ENCODE measurements at places on chromosomes 1 and 21. TPM values are rescaled to one million over a fixed set of nuclear protein-coding genes. Genes with fewer than 3 reads are reported as not detected.
A peak's percentile ranks its signal among the peaks of the same experiment; 100 is the strongest.

CGN gene
- total RNA-seq: 20.3 TPM

RAP1A gene
- 22.7 TPM for total RNA-seq

TDRD10 gene
- total RNA-seq: 0.38 TPM

ITLN1 gene
- total RNA-seq: not detected

EPS8L3 gene
- total RNA-seq: not detected

ILDR2 gene
- 0.21 TPM for total RNA-seq

EFNA4 gene
- 59.6 TPM for total RNA-seq

TP73 gene
- total RNA-seq: 1.6 TPM

TMCC2 gene
- 13.6 TPM for total RNA-seq

TBCE gene
- 28.8 TPM for total RNA-seq

SHISAL2A gene
- total RNA-seq: 1.3 TPM

ADAM30 gene
- not detected for total RNA-seq

NPL gene
- 8.1 TPM for total RNA-seq

- DNase-seq: no peak
These were observed 10.8 kb upstream of the UBXN10 start for GRCh38 chr1:20174937-20175666.

- DNase-seq: no peak
These were observed 43.9 kb downstream of the DSCAM start for GRCh38 chr21:40803101-40803500.

GRCh38 chr1:81800695-81801650 lies at the start of gene ADGRL2:
Gene ADGRL2 (plus strand): TSS chr1:81800934. CDS start chr1:81836985, 36,051 bp downstream.
- DNase-seq: peak; percentile 83

DNA sequence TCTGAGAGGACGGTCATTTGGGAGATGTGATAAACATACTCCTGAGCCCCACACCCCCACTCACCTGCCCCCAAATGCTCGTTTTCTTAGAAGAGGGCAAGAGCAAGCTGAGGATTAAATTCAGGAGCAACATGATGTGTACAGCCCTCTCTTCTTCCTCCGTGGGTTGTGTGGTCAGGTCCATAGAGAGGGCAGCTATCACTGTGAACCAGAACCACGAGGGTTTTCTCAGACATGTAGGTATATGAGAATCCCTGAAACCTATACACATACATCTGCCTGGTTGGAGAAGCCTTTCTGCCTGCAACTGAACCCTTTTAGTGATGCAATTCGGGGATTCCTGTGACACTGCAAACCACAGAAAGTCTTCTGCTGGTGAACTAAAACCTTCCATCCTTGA lies 38.9 kb downstream of the PGM1 start:
- DNase-seq: no peak

DNA sequence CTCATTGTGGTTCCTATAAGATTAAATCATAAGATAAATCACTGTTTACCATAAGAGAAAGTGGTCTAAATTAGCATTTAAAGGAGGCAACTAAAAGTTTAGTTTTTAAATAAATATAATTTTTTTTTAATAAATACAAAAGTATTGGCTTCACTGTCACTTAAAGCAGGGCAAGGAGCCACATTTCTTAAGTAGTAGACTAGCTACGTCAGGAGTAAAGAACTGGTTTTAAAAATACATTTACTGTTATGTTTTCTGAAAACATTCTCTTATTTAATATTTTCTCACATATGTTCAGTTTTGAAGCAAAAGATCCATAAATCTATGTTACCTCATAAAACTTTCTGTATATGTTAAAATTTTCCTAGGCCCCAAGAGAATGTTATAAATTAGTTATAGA lies 2.2 kb downstream of the ANGPTL1 start:
- no peak for DNase-seq

DNA sequence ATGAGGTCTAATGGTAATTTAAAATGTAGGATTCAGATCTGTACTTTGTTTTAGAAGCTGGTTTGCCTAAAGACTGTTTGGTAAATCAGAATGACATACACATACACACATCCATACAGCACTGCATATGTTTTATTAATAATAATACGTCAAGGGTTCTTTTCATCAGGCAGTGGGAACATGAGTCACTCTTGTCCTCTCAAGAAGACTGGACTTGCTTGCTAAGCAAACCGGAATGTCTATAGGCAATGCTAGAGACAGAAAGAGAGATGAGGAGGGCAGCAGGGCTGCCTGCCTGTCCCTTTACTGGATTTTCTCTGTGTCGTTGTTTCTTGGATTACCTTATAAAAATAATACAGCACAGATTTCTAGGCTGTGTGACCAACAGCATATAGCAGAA lies 119.1 kb upstream of the GALNT2 start:
- no peak for DNase-seq

DNA sequence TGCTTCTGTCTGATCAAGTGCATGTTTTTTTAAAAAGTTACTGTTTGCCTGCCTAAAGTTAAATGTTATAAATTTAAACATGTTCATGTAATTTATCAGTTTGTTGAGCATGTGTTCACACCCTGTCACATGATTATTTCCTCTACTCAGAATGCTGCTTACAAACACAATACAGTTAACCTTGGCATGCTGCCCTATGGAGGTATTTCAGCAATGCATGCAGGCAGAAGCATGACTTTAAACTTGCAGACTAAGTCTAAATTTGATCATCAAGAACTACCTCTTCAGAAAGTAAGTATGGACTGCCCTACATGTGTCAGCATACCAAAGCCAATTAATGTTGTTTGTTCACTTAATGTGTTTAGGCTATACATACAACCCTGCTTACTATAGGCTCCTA lies 161.6 kb downstream of the LRRC40 start:
- DNase-seq: no peak

DNA sequence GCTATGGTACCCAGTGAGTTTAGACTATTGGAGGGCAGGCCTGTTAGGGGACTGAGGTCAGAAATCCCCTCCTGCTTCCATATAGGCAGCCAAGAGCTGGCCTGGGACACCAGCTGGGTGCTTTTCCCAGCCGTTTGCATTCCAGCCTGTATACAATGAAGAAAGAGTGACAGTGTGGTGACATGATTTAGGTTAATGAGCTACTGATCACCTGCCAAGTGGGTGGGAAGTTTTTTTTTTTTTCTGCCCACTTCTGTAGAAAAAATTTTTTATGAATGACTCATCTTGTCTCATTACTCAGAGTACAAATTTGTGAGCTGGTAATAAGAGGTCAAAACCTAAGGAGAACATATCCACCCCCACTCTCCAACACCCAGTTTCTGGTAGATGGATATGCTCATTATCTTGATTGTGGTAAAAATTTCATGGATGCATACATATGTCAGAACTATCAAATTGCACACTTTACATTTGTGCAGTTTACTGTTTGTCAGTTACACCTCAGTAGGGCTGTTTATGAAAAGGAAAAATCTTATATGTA lies 16.4 kb upstream of the CGN start:
- DNase-seq: peak; percentile 26

- peak; percentile 95 for DNase-seq
These were observed 24.9 kb upstream of the TMEM52 start for GRCh38 chr1:1943834-1944570.

GRCh38 chr1:114352797-114353196 lies 158.2 kb downstream of the TRIM33 start:
- DNase-seq: peak; percentile 51

DNA sequence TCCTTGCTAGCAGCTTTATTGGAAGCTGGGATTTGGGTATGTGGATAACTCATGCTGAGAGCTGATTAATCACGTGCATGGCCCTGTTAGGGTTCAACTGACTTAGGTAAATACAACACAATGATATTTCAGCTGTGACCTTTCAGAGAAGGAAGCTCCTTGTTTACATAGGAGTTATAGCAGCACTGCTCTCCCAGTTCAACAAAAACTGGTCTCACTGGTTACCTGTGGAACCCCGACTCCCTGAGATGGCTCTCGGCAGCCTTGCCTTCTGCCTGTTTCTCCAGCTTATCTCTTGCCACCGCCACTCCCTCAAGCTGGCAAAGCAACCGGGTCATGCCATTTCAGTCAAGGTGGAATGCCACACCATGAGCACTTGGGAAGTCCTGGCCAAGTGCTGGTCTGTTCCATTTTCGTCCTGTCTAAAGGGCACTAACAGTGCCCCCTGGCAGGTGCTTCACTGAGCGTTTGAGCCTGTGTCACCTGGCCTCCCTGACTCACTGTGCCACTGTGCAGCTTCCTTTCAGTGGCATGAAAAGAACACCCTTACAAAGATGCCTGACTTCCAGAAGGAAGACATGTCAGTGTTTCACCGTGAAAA lies 31.6 kb downstream of the DOP1B start:
- DNase-seq: no peak

- no peak for DNase-seq
These were observed 109.6 kb downstream of the NOS1AP start for GRCh38 chr1:162179121-162179520.

DNA sequence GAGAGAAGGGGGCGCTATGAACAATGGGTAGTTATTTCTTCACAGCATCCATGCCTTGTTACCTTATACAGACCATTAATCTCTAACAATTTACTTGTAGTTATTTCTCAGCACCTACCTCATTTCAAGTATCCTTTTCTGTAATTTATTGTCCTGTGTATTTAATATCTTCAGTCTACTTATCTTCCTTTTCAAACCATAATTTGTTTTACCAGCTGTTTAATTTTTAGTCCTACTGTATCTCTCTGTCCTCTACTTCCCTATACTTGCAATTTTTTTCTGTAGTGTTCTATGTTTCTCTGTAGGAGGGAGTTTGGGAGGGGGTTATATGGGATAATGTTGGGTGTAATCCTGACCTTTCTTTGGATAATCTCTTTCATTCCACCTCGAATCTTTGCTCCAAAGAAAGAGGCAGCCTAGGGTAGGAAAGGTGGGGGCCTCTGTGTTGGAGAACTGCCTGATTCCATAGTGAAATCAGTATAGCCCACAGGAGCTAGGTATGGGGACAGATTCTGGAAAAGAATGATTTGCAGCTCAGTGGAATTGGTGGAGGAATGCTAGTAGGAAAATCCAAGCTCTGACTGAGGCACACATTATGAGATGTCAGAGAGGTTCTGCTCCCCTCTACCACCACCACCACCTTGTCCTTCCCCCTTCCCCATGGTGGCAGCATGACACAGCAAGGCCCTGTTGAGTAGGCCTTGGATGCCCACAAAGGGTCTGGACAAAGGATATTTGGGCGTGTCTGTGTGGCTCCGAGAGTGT lies 642 bp downstream of the MLLT11 start:
- no peak for DNase-seq

GRCh38 chr1:204401730-204402129 lies 9.9 kb downstream of the PPP1R15B start:
- DNase-seq: no peak

GRCh38 chr1:18535391-18536210 lies 54.9 kb downstream of the KLHDC7A start:
- DNase-seq: no peak

GRCh38 chr1:220511179-220511578 lies 16.8 kb upstream of the MARK1 start:
- DNase-seq: no peak

GRCh38 chr1:169339773-169340172 lies 27.8 kb downstream of the NME7 start:
- DNase-seq: no peak

DNA sequence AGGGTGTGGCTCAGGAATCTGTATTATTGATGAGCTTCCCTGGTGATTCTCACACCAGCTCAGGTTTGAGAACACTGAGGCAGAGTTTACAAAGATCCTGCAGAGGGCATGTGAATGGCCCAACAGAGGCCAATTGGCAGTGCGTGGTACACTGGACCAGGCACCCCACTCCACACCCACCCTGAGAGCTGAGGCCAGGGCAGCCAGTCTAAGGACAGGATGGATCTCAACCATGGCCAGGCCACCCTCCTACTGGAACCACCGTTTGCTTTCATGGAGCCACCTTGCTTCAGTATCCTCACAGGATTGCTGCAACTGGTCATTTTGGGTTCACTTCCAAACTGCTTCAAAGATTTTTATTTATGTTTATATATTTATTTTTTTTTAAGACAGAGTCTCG lies 7.3 kb upstream of the RASSF5 start:
- no peak for DNase-seq

DNA sequence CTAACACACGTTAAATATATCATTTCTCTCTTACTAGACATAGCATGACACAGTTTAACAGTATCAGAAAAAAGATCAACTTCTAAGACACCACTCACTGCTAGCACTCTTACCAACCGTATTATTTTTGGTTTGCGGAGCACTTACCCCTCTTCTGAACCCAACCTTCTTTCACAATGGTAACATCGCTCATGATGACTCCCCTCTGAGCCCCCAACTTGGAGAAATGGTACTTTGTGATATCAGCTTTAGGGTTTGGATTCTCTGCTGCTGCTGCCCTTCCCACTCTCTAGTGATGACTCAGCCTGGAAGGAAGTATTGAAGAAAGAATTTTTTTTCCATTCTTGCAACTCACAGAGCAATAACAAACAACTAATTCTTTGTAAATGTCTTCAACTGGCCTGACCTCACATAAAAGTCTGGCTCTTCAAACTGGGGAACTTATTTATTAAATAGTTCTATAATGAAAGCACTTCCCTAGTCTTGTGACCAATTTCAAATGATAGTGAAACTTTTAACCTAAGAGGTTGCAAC lies 7.0 kb downstream of the AKT3 start:
- no peak for DNase-seq

DNA sequence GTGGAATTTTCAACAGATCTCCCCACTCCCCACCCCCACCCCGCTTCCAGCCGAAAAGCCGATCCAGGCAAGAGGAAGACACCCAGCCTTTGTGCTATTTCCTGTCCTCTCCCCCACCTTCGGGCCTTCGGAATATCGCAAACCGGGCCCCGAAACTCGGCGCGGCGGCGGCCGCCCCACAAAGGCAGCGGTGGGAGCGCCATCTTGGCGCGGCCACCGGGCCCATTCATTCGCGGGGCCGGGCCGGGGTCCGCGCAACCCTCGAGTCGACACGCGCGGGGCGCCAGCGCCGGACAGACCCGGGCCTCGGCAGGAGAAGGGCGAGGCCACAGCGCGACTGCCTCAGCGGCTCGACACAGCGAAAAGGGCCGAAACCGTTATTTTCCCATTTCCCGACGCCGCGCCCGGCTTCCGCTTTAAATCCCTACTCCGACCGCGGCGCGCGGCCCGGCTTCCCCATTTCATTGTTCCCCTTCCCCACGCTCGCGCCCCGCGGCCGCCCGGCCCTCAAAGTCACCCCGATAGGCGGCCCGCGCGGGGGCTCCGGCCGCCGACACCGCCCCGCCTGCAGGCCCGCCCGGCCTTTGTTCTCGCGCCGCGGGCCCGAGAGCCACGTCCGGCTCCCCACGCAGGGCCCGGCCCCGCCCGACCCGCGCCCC lies 911 bp downstream of the GNB1 start:
- peak; percentile 85 for DNase-seq

DNA sequence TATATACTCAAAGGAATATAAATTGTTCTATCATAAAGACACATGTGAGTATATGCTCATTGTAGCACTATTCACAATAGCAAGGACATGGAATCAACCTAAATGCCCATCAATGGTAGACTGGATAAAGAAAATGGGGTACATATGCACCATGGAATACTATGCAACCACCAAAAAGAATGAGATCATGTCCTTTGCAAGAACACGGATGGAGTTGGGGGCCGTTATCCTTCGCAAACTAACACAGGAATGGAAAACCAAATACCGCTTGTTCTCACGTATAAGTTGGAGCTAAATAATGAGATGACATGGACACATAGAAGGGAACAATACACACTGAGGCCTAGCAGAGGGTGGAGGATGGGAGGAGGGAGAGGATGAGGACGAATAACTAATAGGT lies 16.0 kb upstream of the SGIP1 start:
- DNase-seq: no peak

GRCh38 chr1:109901524-109902145 lies 9.0 kb upstream of the CSF1 start:
- DNase-seq: no peak

All from H7 (cell line).